ENCODE measurements at places on chromosomes 3 and 15. TPM values are rescaled to one million over a fixed set of nuclear protein-coding genes. Genes with fewer than 3 reads are reported as not detected.

- DNase-seq: no peak
Observed at GRCh38 chr3:183085634-183086390, 13.5 kb downstream of the MCCC1 start.

Gene HRH1
- 16.2 TPM for total RNA-seq

- no peak for DNase-seq
Observed at GRCh38 chr3:67551361-67552016, 102.9 kb downstream of the SUCLG2 start.

GRCh38 chr3:66822186-66823008, 175.7 kb upstream of the KBTBD8 start:
- DNase-seq: peak; percentile 74

Gene PIGZ
- total RNA-seq: 5.1 TPM

Gene RHOV
- total RNA-seq: 0.18 TPM

Measured in endothelial cell of umbilical vein (primary cell).